Activated CD4-positive, alpha-beta T cell treated with anti-CD3 and anti-CD28 coated beads, Interleukin-2, amount 10 ng/mL, durations not matched to agents 7 days and 5 days (primary cell): ENCODE measurements at places on chromosomes 16 and 17. TPM values are rescaled to one million over a fixed set of nuclear protein-coding genes. Genes with fewer than 3 reads are reported as not detected.

GRCh38 chr17:33964344-33964979 is 290.6 kb upstream of the CCL2 start:
- DNase-seq = peak; percentile 60
- H3K4me1 ChIP-seq = peaks cover 62% of the 10 kb centered on the region
- H3K27ac ChIP-seq = peak overlapping the region; percentile 78
- H3K27me3 ChIP-seq = peaks cover 7% of the 10 kb centered on the region
- peaks cover 5% of the 10 kb centered on the region for H3K36me3 ChIP-seq

- H3K27ac ChIP-seq = peak within 1 kb of the TSS; percentile 31
- H3K4me3 ChIP-seq = peak within 1 kb of the TSS; percentile 47
- no peak for DNase-seq
Measured at GRCh38 chr17:1709971-1710806, at the start of gene TLCD2. Gene TLCD2, minus strand, starts transcription at chr17:1710377. Its CDS starts 135 bp downstream, at chr17:1710242.

DNA sequence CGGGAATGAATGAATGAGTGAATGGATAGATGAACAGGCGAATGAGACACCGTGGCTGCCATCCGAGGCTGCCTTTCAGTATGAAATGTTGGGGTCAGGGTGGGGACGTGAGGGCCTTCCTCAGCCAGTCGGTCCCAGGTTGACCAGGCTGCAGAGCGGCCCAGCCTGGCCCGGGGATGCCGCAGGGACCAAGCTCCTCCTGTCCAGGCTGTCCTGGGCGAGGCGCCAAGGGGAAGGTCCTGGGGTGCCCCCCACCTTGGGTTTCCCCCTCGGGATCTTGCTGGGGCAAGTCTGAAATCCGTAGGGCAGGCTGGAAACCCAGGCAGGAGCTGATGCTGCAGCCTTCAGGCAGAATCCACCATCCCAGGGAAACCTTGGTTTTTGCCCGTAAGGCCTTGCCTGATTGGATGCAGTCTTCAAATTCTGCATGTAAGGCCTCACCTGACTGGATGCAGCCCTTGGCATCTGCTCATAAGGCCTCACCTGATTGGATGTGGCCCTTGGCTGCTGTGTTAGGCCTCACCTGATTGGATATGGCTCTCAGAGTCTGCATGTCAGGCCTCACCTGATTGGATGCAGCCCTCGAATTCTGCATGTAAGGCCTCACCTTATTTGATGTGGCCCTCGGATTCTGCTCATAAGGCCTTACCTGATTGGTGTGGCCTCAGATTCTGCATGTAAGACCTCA is 61.7 kb upstream of the ZNF469 start:
- no peaks in the 10 kb centered on the region for H3K4me1 ChIP-seq
- DNase-seq = no peak
- H3K4me3 ChIP-seq = no peak overlapping the region
- no peak overlapping the region for H3K27ac ChIP-seq
- no peaks in the 10 kb centered on the region for H3K36me3 ChIP-seq

GRCh38 chr17:38889745-38890409 is 20.0 kb downstream of the LASP1 start:
- H3K4me1 ChIP-seq = peaks cover 92% of the 10 kb centered on the region
- H3K27ac ChIP-seq = peak overlapping the region; percentile 81
- H3K4me3 ChIP-seq = peak overlapping the region; percentile 32
- H3K36me3 ChIP-seq = peaks cover 64% of the 10 kb centered on the region
- DNase-seq = no peak

GRCh38 chr16:30934827-30935557 is 11.6 kb downstream of the FBXL19 start:
- no peak overlapping the region for H3K27ac ChIP-seq
- peaks cover 28% of the 10 kb centered on the region for H3K4me1 ChIP-seq
- no peaks in the 10 kb centered on the region for H3K27me3 ChIP-seq
- H3K4me3 ChIP-seq = no peak overlapping the region
- DNase-seq = peak; percentile 46
- H3K36me3 ChIP-seq = peaks cover 8% of the 10 kb centered on the region

- no peak overlapping the region for H3K27ac ChIP-seq
- H3K27me3 ChIP-seq = peaks cover 10% of the 10 kb centered on the region
- DNase-seq = no peak
- H3K36me3 ChIP-seq = no peaks in the 10 kb centered on the region
- H3K4me3 ChIP-seq = no peak overlapping the region
Measured at GRCh38 chr17:55377671-55378275, 43.9 kb downstream of the MMD start.

The ZNF385C gene
- not detected for total RNA-seq

The PRSS53 gene
- 3.5 TPM for total RNA-seq

The PLEKHH3 gene
- total RNA-seq = 0.85 TPM

The CYGB gene
- not detected for total RNA-seq

The TEX19 gene
- total RNA-seq = not detected
